ENCODE measurements at places on chromosomes 6 and 20.

DNA sequence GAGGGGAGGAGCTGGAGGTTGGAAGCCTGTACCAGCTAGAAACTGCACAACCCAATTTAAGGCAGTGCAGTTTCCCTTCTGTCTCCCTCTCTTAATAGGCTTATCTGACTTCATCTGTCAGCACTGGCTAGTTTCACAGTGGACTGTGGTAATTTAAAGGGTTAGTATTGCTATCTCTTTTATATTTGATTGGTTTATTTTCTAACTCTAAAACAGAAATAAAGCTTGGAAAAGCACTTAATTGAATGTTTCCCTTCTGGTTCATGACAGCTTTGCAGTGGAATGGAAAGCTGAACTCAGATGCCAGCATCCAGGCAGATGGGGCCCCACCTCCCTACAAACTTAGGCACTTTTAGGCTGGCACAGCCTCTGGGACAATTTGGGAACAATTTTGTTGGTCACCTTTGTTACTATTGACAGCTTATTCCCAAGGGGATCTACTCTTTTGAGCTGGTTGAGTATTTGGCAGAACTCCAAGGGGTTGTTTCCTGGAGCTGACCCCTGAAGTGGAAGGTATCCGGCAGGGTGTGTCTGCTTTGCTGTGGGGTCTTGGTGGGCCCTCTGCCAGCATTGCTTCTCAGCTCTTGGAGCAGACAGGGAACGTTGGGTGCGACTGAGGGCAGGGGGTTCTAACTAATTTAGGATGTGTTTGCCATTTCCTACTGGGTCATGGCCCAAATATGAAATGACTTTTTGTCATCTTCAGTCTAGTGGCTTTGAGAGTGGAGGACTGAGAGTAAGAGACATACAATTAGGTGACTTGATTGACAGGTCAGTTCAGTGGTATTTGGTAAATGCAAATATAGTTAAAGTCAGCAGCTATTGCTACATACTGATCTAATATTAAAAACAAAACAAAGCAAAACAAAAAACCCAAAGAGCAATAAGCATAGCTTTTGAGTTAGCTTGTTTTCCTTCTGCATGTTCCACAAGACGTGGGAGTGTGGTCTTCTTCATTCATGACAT is 9.3 kb downstream of the SH3BGRL2 start:
- no peak for DNase-seq

DNA sequence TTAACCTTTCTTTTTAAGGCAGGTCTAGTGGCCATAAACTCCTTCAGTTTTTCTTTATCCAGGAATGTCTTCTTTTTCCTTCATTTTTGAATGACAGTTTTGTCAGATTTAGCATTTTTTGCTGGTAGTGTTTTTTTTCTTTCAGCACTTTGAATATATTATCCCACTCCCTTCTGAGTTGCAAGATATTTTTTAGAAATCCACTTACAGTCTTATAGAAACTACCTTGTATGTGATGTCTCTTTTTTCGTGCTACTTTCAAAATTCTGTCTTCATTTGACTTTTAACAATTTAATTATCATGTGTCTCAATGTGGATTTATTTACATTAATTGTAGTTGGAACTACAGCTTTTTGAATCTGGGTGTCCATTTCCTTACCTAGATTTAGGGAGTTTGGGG is 284.4 kb upstream of the RNF217 start:
- no peak for DNase-seq

GRCh38 chr20:40197691-40198090 is 491.3 kb downstream of the MAFB start:
- peak; percentile 56 for DNase-seq

- peak; percentile 72 for DNase-seq
These were observed 26.0 kb downstream of the GPX6 start for GRCh38 chr6:28489366-28490204.

DNA sequence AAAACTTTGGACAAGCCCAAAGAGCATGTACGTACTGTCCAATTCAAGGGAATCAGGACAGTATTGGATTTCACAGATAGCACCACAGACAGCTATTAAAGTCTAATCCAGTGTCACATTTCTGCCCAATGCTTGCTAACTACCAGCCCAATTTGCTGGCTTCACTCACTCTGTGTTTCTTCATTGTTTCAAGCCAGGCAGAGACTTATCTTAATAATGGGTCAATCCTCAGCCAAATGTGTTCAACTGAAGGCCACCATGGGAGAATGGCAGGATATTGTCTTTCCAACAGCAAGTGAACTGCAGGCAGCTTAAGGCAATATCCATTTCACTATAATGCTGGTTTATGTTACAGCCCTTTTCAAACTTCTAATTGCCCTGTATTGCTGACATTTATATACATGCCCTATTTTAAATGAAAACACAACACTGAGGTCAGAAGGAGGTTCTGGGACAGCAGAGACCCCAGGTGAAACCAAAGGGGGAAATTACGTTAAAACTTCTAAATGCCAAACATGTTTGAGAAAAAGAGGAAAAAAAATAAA is 142.1 kb upstream of the RSPO3 start:
- no peak for DNase-seq

DNA sequence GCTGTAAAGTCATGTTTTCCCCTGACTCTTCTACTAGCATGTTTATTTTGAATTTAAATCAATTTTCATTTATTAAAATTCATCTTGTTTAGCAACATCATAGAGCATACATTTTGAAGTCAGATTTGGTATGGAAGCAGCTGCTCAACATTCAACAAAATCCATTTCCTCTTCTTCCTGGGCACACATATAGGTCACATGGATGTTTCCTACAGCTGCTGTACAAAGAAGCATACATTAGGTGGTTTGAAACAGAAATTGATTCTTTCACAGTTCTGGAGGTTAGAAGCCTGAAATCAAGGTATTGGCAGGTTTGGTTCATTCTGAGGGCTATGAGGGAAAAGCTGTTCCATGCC is 495.2 kb downstream of the RFPL4B start:
- DNase-seq, result no peak

GRCh38 chr6:169838346-169839028 is 87.1 kb downstream of the ERMARD start:
- no peak for DNase-seq

DNA sequence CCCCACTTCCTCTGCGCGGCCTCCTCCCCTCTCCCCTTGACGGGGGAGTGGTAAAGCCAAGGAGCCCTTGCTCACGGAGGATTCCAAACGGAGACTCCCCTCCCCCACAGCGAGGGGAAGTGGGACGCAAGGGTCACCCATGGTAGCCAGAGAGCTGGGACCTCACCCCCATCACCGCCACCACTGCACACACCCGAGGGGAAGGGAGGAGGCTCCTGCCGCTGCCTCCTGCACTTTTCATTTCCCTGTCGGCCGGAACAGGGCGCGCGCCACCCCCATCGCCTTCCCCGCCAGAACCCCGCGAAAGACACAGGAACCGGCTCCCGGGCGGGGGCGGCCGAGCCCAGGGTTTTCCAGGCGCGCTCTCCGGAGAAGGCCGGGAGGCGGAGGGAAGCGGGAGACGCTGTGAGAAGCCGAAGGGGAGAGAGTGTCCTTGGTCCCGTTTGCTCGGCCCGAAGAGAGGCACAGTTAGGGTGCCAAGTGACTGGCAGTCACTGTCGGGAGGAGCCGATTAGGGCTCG is 789 bp downstream of the CCND3 start:
- DNase-seq, result peak; percentile 62

- DNase-seq, result no peak
These were observed 9.0 kb downstream of the SFT2D1 start for GRCh38 chr6:166333172-166333995.

GRCh38 chr20:61340157-61340556 is 88.1 kb downstream of the CDH4 start:
- DNase-seq, result peak; percentile 19

DNA sequence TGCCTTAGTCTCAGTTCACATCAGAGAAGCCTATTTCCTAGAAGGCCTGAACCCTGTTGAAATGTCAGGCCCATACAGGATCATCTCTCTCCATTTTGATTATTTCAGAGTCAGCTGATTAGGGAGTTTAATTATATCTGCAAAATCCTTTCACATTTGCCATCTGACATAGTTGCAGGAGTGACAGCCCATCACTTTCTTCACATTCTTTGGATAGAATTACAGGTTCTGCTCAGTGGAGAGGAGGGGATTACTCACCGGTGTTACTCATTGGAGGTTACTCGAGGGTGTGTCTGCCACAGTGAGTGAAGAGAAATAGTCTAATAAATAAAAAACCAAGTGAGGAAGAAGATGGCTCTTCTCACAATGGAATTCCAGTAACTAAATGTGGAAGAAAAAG is 216.8 kb downstream of the TMEM242 start:
- DNase-seq, result peak; percentile 57

DNA sequence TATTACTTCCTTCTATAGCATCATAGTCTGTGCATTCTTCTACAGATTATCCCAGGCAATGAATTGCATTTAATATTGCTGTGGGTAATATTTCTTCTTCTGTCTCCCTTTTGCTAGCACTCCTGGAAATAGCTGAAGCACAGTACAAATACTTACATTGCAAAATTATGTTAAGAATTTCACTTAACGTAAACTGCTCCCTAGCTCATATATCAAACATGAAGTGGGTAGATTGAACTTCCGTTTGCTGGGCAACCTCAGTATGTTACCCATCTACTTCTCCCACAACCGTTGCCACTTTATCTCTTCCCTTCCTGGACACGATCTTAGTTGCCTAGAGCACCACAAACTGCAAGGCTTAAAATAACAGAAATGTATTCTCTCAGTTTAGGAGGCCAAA is 963.3 kb downstream of the KIF16B start:
- DNase-seq, result no peak

GRCh38 chr6:30744054-30744805 is at the start of gene IER3:
Gene IER3 (minus strand): TSS chr6:30744547. CDS start chr6:30744518, 29 bp downstream.
- DNase-seq, result peak; percentile 97

- DNase-seq, result no peak
These were observed 504.5 kb downstream of the CD83 start for GRCh38 chr6:14622085-14622484.

GRCh38 chr6:68771426-68771825 is 136.3 kb downstream of the ADGRB3 start:
- DNase-seq, result no peak

DNA sequence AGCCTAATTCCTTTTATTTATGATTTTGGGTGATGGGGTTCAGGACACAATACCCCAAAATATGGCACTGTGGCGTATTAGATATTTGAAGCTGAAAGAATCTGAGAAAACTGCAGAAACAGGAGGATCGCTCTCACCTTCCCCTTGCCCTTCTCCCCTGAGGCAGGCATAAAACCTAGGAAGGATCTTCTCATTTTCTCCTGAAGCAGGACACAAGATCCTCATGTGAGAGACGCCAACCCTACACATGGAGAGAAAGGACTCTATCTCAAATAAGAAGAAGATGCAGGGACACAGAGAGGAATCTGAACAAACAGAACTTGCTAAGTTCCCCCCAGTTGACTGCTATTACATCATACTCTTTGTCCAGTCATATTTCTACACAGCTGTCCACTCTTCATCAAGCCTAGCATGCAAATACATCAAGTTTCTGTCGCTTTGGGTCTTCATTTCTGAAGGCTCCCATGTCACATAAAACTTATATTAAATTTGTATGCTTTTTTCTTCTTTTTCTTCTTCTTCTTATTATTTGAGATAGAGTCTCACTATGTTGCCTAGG is 109.0 kb downstream of the DTNBP1 start:
- DNase-seq, result no peak

- DNase-seq, result no peak
These were observed 4.0 kb downstream of the MYLIP start for GRCh38 chr6:16132909-16133308.

- no peak for DNase-seq
These were observed 14.0 kb downstream of the GATA5 start for GRCh38 chr20:62461834-62462233.

DNA sequence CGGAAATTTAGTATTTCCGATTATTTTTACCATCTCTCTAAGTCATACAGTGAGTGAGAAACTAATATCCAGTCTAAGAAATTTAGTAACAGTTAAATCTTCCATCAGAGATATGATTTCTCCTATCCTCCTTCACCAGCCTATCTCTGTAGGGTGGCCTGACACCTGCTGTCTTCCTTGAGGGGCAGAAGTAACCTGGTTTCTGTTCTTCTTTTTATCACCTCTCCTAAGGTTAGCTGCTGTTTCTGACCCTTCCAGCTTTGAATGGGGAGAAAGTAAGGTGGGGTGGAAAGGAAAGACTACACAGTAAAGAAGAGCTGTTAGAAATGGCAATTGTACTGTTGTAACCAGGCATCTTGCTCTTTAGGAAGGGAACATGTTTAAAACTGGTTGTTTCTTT is 447.7 kb downstream of the PHF3 start:
- no peak for DNase-seq

- DNase-seq, result no peak
These were observed 3.2 kb downstream of the PTPN1 start for GRCh38 chr20:50513169-50514034.

Measured in astrocyte of the hippocampus (primary cell).